ENCODE measurements at places on chromosomes 12 and 14.

DNA sequence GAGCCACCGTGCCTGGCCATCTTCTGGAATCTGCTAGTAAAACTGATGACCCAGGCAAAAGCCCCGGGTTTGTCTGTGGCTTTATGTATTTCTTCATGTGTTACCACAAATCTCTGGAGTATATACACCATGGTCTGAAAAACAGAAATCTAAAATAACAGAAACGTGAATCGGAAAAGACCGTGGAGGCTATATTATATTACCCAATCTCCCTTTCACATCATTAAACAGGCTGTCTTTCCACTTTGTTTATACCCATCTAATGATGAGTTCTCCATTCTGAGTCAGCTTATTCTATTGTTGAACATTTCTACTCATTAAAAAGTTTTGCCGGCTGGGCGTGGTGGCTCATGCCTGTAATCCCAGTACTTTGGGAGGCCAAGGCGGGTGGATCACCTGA, 9.5 kb upstream of the AJUBA start:
- H3K36me3 ChIP-seq: no peaks in the 10 kb centered on the region
- no peaks in the 10 kb centered on the region for H3K27me3 ChIP-seq
- no peak overlapping the region for H3K4me3 ChIP-seq
- no peak for DNase-seq
- H3K4me1 ChIP-seq: peaks cover 3% of the 10 kb centered on the region

DNA sequence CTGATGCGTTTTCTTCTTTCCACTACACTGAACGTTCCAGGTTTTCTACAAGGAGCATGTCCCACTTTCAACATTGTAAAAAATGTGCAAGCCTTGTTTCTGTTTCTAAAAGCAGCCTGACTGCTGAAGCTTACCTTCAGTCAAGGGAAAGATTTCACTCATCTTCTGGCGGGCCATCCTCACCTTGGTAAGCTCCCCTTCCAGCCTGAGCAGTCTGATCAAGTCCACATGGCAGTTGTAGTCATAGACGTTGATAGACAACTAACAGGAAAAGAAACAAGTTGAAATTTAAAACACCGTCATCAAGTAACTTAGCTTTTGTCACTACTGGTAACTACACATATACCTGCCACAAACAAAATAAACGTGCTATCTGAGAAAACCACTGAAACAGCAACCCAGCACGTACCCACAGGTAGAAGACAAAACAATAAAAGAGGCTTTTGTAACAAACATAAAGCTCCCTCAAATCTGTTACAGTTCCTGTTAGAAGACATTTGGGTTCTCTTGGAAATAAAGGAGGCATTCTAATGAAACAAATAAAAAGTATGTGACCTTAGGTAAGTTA, 11.9 kb downstream of the SART3 start:
- H3K27me3 ChIP-seq: no peaks in the 10 kb centered on the region
- no peak overlapping the region for H3K27ac ChIP-seq
- H3K36me3 ChIP-seq: peaks cover 39% of the 10 kb centered on the region
- H3K4me3 ChIP-seq: no peak overlapping the region
- H3K4me1 ChIP-seq: peaks cover 28% of the 10 kb centered on the region

DNA sequence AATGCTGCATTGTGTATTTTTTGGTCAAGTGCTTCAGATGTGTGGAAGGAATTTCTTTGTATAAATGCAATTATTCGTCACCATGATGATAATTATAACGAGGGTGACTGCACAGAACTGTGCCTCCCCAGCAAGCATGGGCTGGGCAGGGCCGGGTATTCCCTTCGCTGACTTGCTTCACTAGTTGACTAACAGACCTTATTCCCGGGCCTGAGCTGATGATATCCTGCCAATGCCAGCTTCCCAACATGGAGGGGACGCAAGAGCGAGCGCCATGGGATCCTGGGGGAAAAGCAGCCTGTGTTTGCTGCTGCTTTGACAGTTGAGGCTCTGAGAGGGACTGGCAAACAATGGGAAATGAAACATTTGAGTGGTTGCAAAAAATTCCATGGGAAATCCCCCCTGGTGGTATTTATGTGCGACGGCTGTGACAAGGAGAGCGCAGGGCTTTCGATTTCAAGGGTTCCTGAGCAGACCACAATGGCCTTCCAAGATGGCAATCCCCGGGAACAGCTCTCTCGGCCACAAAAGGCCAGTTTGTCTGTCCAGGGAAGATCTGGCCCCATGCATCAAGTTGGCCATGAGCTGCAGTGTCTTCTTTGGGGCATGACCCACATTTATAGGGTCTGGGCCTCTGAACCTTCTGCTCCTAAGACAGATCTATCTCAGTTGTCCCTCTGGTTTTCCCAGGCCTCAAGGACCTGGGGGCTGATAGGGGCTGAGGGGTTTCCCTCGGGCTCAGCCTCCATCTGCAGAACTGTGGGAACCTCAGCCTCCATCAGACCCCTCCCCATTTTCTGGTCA, 21.9 kb upstream of the MAP1LC3B2 start:
- no peaks in the 10 kb centered on the region for H3K27me3 ChIP-seq
- no peaks in the 10 kb centered on the region for H3K36me3 ChIP-seq
- no peak for DNase-seq
- H3K27ac ChIP-seq: no peak overlapping the region
- H3K4me3 ChIP-seq: peak overlapping the region; percentile 8

DNA sequence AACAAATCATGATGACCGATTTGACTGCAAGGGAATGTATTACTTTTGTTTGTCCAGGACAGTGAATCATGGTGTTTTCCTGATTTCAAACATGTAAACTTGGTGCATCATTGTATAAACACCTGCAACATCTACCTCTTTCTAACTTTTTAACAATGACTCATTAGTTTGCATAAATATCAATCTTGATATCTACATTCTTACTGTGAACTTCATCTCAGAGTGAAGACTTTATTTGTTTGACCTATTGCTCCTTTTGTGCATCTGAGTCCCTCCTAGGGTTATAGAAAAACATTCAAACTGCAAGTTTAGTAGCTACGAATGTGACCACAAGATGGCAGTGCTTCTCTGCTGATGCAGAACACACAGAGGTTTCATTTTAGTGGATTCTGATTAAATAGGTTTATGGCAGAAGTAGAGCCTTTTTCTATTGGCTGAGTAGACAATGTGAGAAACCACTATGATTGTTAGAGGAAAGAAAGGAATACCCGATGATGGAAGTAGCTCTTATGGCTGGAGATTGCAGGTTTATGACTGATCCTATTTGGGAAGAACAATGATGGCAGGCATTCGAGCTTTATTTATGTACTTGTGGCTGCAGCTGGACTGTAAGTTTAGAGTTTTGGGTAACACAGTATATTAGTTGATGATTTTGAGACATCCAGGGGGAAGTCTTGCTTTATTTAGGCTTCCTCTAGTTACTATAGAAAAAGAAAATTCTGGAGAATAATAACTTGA, 244.2 kb upstream of the OR4E1 start:
- H3K36me3 ChIP-seq: peaks cover 11% of the 10 kb centered on the region
- DNase-seq: no peak
- peak overlapping the region; percentile 77 for H3K4me3 ChIP-seq
- H3K4me1 ChIP-seq: peaks cover 45% of the 10 kb centered on the region
- peak overlapping the region; percentile 78 for H3K27ac ChIP-seq
- no peaks in the 10 kb centered on the region for H3K27me3 ChIP-seq

DNA sequence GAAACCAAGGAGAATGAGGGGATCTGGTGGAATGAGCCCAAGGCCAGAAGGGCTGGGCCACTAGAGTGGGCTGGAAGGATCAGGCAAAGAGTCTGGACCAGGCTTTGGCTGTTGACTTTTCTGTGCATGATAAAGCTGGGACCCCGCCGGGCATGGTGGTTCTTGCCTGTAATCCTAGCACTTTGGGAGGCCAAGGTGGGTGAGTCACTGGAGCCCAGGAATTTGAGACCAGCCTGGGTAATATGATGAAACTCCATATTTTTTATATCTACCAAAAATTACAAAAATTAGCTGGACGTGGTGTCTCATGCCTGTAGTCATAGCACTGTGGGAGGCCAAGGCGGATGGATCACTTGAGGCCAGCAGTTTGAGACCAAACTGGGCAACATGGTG, 393 bp upstream of the KLHL33 start:
- DNase-seq: no peak
- H3K36me3 ChIP-seq: no peaks in the 10 kb centered on the region
- H3K4me1 ChIP-seq: peaks cover 16% of the 10 kb centered on the region
- no peak overlapping the region for H3K27ac ChIP-seq
- no peak overlapping the region for H3K4me3 ChIP-seq

DNA sequence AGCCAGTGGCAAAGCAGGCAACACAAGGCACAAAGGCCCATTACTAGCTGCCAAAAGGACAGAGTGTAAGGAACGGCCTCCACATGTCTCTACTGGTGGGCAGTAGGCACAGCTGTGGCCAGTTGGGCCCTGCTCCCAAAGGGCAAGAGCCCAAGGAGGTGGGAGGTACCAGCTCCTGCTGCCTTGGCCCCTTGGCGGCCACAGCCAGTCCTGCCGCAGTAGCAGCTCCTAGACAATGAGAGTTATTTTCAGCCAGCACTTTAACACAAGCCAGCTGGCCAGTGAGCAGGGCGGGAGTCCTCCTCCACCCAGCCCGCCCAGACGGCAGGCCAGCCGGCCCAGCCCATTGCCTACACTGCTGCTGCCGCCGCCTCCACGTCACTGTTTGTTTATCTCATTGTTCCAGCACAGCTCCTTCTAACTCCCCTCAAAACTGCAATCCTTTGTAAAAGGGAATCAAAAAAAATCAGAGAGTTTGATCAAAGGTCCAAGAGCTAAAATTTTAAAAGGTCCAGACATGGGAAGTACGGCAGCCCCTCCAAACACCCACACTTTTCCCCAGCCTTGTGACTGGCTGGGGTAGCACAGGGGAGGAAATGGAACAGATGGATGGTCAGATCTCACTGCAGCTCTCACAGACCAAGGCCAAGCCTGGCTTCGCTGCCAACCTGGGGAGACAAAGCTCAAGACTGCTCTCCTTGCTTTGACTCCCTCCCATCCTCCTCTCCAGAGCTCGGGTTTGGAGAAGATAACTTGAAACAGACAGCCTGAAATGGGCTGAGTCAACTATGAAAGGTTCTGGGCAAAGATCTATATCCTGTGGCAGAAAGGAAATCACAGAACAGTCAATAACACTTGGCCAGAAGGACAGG, 33.5 kb downstream of the FMNL3 start:
- peak overlapping the region; percentile 83 for H3K27ac ChIP-seq
- peaks cover 5% of the 10 kb centered on the region for H3K36me3 ChIP-seq
- peaks cover 67% of the 10 kb centered on the region for H3K4me1 ChIP-seq
- DNase-seq: no peak
- H3K4me3 ChIP-seq: peak overlapping the region; percentile 41
- H3K27me3 ChIP-seq: no peaks in the 10 kb centered on the region

All from activated naive CD8-positive, alpha-beta T cell treated with anti-CD3 and anti-CD28 coated beads, Interleukin-2, amount 10 ng/mL, durations not matched to agents 7 days and 5 days (primary cell).